NCI-H1436 (cell line): ENCODE measurements at places on chromosomes 7 and 10.

DNA sequence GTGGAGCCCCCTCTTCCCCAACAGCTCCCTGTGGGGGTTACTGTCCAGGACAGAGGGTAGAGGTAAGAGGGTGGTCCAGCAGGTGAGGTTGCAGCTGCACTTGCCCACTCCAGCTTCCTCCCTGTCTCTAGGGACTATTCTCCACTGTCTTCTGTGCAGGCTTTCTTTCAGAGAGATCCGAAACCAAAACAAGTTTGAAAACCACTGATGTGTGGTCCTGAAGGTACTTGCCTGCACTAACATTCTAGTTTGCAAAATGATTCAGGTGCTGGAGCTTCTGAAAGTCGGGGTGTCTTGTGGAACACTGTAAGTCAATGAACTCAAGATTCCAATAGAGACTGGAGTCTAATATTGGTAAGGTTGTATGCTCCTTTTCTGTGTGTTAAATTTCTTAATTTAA lies 63.1 kb downstream of the BLNK start:
- DNase-seq, result no peak

DNA sequence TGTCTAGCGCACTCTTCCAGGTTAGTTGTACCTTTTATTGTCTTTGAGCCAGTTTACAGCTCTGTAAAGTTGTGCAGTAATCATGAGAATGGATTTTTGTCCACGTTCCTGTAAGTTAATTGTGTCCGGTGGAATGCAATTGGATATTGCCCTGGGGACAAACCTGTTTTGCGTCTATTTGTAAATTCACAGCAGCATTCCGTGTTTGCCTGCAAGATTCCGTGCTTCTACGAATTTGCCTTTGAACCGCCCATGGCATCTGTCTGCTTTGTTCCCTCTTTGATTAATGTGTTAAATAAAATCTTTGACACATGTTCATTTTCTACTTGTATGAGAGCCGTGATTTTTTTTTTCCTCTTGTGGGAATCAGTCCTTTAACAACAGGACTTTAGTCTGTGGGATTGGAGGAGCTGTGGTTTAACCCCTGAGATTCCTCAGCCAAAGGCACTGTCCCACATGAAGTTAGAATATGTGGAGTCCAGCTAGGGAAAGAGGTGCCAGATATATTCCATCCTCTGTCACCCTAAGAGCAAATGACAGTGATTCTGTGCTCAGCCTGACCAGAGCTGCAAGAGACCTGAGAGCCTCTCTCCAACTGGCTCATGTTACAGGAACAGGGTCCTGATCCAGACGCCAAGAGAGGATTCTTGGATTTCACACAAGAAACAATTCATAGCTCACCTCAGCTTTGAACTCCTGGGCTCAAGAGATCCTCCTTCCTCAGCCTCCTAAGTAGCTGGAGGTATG lies 126.3 kb downstream of the COL26A1 start:
- DNase-seq, result no peak

DNA sequence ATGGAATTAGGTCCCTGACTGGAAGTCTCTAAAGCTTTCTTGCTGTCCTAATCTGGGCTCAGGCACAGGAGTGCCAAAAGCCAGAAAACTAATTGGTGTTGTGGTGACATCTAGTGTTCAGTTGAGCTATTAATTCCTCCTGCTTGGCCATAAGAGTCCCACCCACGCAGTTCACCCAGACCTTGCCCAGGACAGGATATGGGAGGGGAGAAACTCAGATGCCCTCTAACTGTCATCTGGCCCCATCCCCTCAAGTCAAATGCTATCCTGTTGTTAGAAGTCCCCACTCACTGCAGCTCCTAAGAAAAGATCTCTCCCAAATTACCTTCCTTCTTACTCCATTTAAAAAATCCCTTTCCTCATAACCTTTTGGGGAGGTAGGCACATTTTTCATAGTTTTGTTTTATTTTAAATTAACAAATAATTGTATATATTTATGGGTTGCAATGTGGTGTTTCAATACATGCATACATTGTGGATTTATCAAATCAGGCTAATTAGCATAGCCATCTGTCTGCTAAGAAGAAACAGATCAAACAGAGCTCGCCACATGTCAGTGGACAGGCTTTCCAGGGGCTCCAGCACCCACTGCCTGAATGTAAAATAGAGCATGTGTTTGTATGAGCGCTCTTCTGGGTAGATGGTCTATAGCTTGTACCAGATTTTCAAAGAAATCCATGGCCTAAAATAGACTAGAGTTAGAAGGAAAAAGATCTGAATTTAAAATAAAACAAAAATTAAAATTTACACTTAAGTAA lies 84.0 kb downstream of the GSAP start:
- peak; percentile 71 for DNase-seq

DNA sequence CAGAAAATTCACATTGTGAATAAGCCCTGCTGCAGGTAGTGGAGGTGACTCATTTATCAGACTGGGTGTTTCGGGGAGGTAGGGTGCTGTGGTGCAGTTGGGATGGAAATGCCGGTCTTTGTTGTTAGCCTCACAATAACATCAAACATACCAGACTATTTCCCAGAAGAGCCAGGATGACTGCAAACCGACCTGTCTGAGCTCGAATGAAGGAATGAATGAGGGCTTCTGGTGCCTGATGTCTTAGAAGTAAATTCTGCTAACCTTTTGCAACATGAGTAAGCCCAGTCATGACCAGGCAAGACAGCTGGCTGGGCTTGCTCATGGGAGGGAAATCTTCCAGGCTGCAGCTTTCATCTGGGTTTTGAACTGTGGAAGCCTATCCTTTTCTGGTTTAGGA lies 2.4 kb upstream of the VDAC2 start:
- no peak for DNase-seq

DNA sequence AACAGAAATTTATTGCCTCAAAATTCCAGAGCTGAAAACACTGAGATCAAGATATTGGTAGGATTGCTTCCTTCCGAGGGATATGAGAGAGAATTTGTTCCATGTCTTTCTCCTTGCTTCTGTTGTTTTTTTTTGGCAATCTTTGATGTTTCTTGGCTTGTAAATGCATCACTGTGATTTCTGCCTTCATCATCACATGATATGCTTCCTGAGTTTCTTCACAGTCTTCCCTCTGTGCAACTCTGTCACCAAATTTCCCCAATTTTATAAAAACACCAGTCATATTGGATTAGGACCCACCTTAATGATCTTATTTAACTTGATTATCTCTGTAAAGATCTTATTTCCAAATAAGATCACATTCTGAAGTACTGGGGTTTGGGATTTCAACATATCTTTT lies 14.7 kb downstream of the TMEM236 start:
- no peak for DNase-seq
